Activated naive CD4-positive, alpha-beta T cell treated with anti-CD3 and anti-CD28 coated beads, Interleukin-2, amount 50 U/mL, for 72 hours (primary cell): ENCODE measurements at places on chromosomes 6 and 20.

- DNase-seq: no peak
Measured at GRCh38 chr6:34011264-34011663, 134.6 kb downstream of the GRM4 start.

DNA sequence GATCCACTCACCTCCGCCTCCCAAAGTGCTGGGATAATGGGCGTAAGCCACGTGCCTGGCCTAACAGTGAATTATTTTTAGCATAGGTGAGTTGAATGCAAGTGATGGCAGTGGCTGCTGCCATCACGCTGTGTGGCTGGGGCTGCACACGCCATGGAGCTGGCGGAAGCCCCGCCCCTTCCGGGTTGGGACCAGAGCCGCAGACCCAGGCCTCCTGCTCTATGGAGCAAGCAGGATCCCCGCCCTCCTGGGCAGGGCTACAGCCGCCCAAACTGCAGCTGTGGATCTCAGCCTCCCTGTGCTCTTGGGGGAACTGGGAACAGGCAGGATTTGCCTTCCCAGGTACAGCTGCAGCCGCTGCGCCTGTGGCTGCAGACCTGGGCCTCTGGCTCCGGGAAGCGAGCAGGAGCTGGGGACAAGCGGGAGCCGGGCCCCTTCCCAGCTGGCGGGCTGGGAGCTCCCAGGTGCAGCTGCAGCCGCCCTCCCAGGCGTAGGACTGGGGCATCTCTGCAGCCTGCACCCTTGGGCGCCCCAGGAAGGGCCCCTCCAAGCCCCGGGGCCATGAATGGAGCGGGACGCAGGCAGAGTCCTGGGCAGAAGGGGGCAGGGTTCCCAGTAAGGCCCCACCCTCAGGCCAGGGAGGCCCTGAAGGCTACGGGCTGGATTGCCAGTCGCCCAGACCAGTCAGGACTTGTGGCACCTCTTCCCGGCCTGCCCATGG lies 30.9 kb upstream of the SLA2 start:
- DNase-seq: no peak

DNA sequence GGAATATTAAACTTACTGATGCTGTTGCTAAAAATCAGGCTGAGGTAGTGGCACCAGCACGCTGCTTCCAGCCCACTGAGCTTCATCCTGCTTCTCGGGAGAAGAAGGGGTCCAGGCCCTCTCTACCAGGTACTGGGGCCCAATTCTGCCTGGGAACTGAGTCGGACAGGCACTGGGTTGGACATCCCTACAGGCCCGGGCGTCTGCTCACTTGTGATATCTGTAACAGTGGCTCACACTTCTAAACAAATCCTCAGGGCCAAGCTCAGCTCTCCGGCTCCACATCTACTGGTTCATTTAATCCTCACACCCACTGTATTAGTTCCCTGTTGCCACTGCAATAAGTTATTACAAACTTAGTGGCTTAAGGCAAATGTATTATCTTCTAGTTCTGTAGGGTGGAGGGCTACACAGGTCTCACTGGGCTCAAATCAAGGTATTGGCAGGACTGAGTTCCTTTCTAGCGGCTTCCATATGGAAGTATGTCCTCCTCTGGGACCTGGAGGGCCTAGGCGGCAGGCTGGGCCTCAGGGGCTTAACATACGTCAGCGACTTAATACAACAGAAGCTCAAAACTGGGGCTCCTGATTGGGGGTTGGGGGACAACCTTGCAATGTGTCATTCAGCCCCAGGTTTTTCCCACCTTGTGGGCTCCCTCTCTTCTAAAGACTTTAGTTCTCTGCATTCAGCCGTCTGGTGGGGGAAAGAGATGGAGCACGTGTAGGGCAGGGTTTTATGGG lies 1.6 kb upstream of the KCNK15 start:
- no peak for DNase-seq

- no peak for DNase-seq
Measured at GRCh38 chr6:35093118-35093445, 48.1 kb downstream of the TCP11 start.

DNA sequence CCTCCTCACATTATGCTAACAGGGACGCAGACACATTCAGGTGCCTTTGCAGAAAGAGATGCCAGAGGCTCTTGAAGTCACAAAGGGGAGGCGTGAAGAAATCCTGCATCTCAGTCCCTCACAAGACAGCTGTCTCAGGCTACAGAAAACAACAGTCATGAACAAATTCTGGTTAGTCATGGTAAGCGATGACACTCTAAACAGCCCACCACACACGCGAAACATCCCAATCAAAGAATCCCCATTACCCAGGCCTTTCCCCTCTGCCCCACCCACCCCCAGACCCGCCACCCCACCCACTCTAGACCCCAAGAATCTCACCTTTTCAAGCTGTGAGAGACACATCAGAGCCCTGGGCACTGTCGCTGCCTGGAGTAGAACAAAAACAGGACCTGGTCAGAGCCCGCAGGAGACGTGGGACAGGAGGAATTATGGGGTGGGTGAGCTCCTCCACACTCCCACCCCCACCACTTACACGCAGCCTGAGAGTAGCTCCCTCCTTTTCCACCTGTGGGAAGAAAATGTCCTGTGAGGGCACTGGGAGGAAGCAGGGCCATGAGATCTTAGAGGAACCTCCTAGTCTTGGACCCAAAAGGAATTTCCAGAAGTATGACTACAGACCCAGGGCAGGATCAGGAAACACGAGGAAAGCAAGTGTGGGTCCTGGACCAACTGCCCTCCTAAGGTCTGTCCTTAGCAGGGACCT lies 2.7 kb downstream of the HLA-B start:
- DNase-seq: no peak

GRCh38 chr20:2658414-2659354 lies 5.3 kb downstream of the IDH3B start:
- no peak for DNase-seq

GRCh38 chr6:164507206-164507940 lies 802.0 kb downstream of the C6orf118 start:
- DNase-seq: no peak

DNA sequence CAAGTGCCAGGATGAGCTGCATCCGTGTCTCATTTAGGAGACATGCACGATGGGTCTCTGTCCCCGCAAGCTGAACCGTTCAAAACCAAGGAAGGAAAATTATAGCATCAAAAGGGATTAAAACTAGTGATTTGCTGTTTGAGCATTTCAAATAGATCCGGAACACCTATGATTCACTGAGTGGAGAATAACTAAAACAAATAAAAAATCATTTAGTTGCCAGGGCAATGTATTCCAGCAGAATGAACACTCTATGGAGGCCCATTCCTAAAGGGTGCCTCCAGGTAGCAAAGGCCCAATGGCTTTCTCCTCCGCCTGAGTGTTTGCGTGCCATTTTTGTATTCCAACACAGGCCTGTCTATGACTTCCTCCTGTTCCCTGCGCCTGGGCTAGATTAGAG lies 354.8 kb downstream of the ZFAND3 start:
- no peak for DNase-seq

DNA sequence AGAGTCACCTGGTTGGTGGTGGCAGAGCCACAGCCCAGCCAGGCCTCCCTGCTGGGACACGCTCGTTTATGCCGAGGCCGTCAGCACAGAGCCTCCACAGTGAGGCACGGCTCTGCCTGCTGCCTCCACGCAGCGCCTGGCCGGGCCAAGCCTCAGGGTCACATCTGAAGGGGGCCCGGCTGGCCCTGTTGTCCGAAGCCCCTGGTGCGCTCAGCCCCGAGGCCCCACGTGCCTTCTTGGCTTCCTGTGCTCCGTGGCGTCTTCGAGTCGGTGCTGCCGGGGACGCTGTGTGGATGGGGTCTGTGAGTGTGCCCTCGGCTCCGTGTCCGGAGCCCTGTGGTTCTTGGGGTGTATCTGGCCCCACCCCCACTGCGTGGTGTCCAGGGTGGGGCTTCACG lies 10.4 kb upstream of the TNFRSF6B start:
- DNase-seq: no peak

DNA sequence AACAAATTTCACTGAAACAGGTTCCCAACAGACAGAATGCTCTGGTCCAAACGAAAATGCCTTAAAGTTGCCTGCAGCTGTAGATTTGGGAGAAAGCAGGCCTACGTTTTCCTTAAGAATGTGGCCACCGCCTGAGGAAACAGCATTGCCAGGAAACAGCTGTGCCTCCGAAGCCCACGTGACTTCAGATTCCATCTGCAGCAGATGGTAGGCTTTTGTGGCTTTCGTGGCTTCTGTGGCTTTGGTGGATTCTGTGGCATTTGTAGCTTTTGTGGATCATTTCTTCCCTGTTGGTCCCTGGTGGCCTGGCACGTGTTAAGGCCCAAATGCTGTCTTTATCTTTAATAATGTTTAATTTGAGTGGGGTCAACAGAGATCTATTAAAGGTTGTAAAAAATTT lies 222.9 kb downstream of the TTLL2 start:
- no peak for DNase-seq

DNA sequence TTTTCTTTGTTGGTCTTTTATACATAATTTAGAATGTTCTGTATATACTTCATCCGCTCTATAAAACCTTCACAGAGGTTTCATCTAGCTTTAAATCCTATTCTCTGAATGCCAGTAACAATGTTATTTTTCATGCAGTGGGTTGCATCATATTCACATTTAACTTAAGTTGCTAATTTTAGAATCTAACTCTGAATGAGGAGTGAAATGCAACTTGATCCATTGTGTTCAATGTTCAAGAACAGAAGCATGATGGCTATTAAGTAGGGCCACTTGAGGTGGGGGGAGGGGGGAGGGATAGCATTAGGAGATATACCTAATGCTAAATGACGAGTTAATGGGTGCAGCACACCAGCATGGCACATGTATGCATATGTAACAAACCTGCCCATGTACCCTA lies 224.5 kb downstream of the NKAIN2 start:
- no peak for DNase-seq

- no peak for DNase-seq
Measured at GRCh38 chr20:51668515-51668914, 99.7 kb downstream of the ATP9A start.

- DNase-seq: no peak
Measured at GRCh38 chr20:21090111-21090618, 16.0 kb downstream of the LINC00237 start.

- no peak for DNase-seq
Measured at GRCh38 chr20:16491294-16491905, 81.8 kb downstream of the KIF16B start.

DNA sequence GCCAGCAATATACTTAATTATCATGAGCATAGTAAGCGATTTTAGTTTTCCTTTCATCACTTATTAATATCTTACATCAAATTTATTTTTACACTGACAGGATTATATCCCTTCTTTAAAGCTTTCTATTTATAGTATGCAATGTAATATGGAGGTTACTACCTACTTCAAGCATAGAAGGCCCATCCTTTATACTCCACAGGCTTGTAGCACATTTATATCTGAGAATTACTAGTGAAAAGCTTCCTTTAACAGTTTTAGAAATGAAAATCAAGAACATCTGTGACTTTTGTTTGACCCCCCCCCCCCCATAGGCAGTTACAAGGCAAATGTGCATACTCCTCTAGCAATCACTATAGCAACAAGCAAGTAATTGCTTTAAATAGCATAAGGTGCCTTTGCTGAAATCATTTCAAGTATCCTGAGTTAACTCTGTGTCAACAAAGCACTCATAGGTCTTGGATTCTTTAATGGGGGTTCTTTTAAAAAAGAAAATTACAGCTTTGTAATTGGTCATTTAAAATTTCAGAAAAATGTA lies 917.7 kb downstream of the PHF3 start:
- no peak for DNase-seq

- no peak for DNase-seq
Measured at GRCh38 chr6:108171918-108172516, 6.2 kb downstream of the NR2E1 start.

DNA sequence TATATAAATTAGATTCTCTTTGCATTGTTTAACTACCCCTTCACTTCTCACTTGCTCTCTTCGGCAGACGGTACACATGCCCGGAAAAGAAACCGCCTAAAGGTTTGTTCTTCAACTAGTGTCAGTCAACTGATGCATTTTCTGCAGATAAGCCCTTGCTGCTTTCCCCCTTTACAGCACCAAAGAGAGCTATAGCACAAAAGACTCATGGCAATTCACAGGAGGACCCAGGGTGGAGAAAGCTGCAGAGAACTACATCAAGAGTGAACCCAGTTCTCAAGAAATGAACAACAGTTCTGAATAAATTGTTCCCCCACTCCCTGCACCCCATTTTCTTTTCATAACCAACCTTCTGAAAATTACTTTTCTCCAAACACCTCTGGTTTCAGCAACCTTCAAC lies 8.9 kb downstream of the CD164 start:
- no peak for DNase-seq

DNA sequence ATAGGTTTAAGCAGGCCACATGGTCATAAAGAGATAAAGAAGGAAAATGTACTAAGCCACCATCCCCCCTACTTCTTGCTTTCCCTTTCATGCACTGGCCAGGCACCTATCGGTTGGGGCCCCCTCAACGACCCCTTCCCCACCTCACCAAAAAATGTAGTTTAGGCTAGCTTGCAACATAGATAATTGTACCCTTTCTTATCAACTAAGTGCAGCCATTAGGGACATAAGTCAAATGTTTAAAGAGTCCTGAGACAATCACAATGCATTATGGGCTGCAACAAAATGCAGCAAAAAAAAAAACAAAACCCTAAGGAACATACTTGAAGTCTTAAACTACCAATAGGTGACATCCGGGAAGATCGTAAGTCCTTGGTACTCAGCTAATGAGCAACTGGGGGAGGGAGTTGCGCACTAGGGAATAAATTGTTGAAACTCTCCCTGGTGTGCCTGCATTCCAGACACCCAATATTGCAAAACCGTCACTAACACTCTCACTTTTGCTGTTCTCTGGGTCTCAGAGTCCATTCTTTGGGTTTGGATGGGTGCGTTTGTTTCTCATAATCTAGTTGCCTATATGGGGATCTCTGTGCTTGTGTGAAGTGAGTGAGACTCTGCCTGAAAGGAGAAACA lies 12.4 kb upstream of the HLA-G start:
- no peak for DNase-seq

DNA sequence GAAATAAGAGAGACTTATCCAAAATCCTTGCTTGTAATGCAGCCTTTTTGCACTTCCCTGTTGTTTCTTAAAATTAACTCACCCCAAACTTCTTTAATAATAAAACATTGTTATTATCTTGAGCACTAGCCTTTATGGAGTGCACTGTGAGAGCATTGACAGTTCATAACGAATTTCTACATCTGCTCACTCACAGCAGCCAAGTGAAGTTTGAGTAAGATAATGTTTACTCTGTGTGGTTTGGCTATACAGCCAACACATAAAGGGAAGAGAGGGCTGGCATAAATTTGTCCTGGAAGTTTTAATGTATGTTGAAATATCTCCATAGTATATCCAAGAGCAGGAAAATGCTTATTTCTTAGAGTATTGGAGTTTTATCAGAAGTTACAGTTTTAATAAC lies 227.9 kb downstream of the FRK start:
- no peak for DNase-seq

GRCh38 chr20:52083627-52084232 lies 107.8 kb downstream of the ZFP64 start:
- DNase-seq: no peak

- no peak for DNase-seq
Measured at GRCh38 chr20:48761023-48761785, 66.6 kb downstream of the PREX1 start.
